Activated CD4-positive, alpha-beta T cell treated with anti-CD3 and anti-CD28 coated beads, Interleukin-2, amount 50 U/mL, for 4 hours (primary cell): ENCODE measurements at places on chromosomes 6 and 20.

- DNase-seq = no peak
These were observed 24.9 kb upstream of the ITCH start for GRCh38 chr20:34337982-34338726.

- DNase-seq = no peak
These were observed 57.8 kb downstream of the OR2B2 start for GRCh38 chr6:27854421-27854820.

GRCh38 chr6:52231406-52232127 is 12.7 kb downstream of the IL17F start:
- no peak for DNase-seq

GRCh38 chr20:63484236-63484635 is 11.8 kb upstream of the KCNQ2 start:
- DNase-seq = no peak

- DNase-seq = no peak
These were observed 30.1 kb downstream of the CITED2 start for GRCh38 chr6:139344186-139344963.
